ENCODE measurements at places on chromosomes 2 and 18.

DNA sequence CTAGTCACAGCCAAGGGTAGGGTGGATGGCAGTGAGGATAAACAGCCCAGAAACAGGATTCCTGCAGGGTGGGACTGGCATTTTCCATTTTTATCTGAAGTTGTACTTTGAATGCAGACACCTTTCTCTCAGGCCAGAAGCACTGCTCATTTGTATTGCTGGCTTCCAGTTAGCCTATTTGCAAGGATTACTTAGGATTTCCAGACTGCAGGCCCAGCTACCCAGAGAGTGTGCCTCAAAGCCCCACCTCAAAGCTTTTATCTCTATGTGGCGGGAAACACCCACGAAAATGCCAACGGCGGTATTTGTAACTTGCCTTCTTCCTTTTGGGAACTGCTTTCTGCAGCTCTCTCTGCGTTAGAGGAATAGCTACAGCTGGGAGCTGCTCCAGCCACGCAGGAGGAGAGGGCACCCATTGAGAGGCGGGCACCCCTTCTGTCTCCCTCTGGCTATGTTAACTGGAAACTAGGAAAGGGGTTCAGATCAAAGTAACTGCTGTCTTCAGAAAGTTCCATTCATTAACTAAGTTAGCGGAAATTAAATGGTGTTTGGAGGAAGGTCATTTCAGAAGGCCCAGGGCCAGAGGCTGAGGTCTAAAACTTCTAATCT is 144.9 kb downstream of the TGIF1 start:
- no peak for DNase-seq

DNA sequence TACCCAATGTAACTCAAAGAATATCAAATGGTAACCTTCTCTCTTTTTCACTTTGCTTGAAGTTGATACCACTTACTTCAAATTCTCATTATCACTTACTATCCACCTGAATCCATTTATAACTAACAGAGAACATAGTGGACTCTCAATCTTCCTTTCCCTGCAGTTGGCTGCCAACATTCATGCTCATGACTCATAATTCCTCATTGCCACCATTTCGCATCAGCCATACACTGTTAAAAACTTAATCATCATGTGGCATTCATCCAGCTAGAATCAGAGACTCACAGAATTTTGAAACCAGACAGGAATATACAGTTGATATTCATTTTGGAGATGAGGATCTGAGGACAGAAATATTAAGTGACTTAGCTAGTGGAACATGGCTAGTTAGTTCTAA is 56.8 kb downstream of the SLC4A10 start:
- no peak for DNase-seq

DNA sequence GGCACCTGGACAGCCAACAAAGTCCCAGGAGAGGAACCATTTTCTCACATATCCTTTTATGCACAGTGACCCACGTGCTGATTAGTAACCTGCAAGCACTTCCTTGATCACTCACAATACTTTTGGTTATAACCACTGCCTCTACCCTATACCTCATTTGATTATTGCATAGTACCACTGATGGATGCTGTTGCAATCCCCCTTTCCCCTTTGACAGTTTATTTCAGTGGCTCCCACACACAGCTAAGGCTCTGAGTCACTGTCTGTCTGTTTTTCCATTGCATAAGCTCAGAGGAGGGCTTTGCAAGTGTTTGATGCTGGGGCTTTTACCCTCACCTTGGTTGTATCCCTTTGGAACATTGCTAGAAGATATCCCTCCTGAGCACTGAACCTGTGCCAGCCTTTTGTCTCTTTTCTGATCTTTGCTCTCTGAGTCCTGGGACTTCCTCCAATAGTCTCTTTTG is 101.7 kb upstream of the RBBP8 start:
- no peak for DNase-seq

GRCh38 chr2:57314682-57315081 is 731.9 kb upstream of the VRK2 start:
- no peak for DNase-seq

GRCh38 chr2:234438305-234438977 is 58.4 kb downstream of the ARL4C start:
- no peak for DNase-seq

DNA sequence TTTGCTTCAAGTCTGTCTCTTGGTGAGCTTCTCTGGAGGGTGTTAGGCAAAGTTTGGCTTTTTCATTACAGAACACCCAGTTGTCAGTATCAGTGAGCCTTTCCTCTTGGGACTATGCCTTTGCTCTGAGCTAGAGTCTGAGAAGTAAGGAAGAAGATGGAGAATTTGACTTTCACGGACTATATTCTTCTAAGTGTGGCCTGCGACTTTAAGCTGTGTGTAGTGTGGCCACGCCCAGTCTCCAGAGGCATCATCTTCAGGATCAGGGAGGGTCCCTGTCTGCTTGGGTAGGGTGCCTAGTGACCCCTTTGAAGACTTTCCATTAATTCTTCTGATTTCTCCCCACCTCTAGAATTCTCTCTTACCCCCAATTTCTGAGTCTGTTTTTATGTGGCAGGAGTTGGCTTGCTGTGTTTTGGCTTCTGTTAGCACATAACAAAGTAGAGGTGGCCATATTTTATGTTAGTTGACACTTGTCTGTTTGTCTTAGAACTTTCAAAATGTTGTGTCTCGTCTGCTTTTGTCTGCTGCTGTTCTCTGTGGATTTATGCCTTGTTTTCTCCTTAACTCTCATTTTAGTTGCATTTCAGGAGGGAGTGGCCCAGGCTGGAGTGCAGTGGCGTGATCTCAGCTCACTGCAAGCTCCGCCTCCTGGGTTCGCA is 8.6 kb downstream of the PLEKHB2 start:
- DNase-seq = no peak

- no peak for DNase-seq
Measured at GRCh38 chr2:196289000-196289399, 117.6 kb upstream of the STK17B start.

- no peak for DNase-seq
Measured at GRCh38 chr2:230947908-230948365, 22.9 kb upstream of the GPR55 start.

- no peak for DNase-seq
Measured at GRCh38 chr2:8886876-8887275, 49.5 kb upstream of the KIDINS220 start.

Data from NCI-H1436 treated with DMSO at 0.1 percent for 48 hours (cell line).